ENCODE measurements at places on chromosomes 2 and 18. TPM values are rescaled to one million over a fixed set of nuclear protein-coding genes. Genes with fewer than 3 reads are reported as not detected.

The BOK gene
- total RNA-seq = 54.0 TPM

The COLEC12 gene
- 3.9 TPM for total RNA-seq

GRCh38 chr2:43305517-43305916, 79.1 kb upstream of the ZFP36L2 start:
- DNase-seq = peak; percentile 94

DNA sequence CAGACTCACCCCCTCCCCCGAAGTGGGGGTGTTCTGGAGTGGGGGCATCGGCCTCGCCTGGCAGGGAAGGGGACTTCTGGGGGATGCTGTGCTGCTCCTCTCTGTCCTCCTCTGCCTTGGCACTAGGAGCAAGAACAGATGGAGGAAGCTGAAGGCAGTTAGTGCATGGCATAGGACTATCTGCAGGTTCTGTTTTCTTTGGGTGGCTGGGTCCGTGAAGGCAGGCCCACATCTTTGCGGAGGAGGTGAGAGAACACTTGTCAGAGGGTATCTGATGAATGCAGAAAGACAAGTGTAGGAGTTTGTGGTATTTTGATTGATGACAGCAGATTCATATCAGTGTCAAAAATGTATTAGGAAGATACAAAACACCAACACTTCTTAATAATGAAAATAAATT, 411.4 kb downstream of the TSN start:
- no peak for DNase-seq

- no peak for DNase-seq
Measured at GRCh38 chr18:5476961-5477800, 66.6 kb downstream of the EPB41L3 start.

Measured in fibroblast of villous mesenchyme (primary cell).